ENCODE measurements at places on chromosomes 6 and 20.

- no peak for DNase-seq
Measured at GRCh38 chr6:44309092-44309491, 4.1 kb downstream of the AARS2 start.

GRCh38 chr6:42009844-42010184 is 40.5 kb upstream of the TAF8 start:
- DNase-seq = no peak

DNA sequence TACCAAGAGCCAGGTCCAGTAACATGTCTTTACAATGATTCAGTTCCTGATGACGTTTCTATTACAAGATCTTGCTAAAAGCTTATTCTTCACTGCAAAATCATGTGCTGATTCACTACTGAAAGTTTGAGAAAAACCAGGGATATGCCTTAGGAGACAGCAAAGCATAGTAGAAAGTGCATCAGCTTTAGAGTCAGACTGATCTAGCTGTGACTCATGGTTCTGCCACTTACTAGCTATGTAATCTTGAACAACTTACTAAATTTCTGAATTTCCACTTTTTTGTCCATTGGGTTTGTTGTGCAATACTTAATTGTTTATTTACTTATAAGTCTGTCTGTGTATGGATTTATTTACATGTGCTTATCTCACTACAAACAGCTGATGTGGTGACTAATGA is 198.5 kb upstream of the RSPO3 start:
- DNase-seq = no peak

DNA sequence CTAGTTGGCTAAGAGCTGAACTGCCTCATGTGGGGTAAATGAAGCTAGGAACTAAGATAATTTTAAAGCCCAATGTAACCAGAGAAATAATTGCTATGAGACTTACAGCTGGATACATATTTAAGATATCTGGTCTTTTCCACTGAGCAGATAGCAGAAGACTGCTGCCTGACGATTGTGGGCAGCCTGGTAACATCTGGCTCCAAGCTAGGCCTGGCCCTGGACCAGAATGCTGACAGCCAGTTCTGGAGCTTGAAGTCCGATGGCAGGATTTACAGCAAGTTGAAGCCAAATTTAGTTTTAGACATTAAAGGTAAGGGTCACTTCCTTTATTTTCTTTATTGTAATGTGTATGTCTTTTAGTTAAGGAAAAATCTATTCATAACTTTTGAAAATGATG is 65.7 kb downstream of the RTN4IP1 start:
- no peak for DNase-seq

DNA sequence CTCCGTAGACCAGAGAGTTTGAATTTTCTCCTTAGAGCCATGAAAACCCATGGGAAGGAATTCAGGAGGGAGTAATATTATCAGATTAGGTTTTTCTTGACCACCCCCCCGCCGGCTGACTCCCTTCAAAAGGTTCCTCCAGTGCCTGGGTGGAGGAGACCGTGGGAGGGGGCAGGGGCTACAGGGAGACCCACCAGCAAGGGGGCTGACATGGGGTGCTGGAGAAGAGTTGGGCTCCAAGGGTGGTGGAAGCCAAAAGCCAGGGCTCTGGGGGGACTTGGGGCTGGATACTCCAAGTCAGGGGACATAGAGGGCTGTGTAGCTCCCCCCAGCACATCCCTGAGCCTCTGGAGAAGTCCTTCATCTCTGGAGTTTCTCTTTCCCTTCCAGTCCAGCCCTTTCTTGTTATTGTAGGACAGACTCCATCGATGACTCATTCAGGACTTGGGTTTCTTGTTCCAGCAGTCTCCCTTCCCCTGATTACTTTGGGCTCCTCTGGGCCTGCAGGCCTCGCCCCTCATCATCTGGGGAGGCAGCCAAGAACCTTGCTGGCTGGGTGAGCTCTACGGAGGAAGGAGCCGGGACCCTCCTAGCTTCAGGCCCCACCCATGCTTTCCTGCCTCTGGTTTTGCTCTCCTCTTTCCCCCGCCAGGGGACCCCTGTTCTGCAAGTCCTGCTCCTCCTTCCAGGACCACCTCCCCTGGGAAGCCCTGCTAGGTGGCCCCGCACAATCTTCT is 10.5 kb upstream of the KIAA1755 start:
- no peak for DNase-seq

GRCh38 chr6:143607974-143608373 is 69.8 kb upstream of the PHACTR2 start:
- no peak for DNase-seq

Measured in stimulated activated CD8-positive, alpha-beta memory T cell treated with anti-CD3 and anti-CD28 coated beads, Interleukin-12 subunit alpha, Interleukin-12 subunit beta, amount 100 ng/mL, for 4 hours (primary cell).